ENCODE measurements at places on chromosomes 11 and 22.
A peak's percentile ranks its signal among the peaks of the same experiment; 100 is the strongest.

DNA sequence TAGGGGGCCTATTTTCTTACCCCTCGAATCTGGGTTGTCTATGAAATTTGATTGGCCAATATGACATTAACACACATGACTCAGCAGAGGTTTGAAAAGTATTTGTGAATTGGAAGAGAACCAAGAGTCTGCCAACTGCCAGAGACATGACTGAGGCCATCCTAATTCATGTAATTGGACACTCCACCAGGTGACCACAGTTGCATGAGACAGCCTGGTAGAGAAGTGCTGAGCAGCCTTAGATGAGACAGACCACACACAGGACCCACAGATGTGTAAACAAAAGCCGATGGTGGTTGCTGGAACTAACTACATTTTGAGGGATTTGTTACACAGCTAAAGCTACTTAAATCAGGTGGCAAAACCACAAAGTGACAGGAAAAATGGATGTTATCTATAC, 855 bp upstream of the MS4A5 start:
- no peak for DNase-seq

DNA sequence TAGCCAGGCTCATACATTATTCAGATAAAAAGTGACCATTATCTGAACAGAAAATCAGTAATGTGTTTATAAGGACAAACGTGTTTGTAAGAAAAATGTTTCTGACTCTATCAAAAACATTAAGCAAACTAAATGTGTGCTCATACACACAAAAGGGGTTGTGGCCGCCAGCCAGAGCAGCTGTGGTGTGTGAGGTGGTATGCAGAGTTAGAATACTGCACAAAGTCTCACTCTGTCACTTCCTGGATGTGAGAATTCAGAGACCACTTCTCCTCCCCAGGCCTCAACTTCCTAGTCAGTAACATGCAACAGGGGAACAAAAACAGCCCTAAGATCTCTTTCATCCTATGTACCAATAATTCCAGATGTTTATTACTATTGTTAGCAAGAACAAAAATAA, 9.4 kb downstream of the OR5B21 start:
- DNase-seq: no peak

DNA sequence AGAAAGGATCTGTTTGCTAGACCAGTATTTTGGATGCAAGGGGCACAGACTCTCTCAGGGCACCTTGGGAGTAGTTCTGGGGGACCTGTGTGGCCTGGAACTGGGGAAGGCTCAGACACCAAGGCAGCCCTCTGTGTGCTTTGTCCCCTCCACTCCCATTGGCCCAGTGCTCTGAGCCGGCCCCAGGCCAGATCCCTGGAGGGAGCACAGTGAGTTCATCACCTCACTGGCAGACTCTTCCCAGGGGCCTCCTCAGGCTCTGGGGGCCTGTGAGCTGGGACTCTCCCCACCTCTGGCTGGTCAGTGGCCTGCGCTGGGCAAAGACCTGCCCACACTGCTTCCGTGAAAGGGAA, 51.7 kb downstream of the CHRDL2 start:
- DNase-seq: no peak

- peak; percentile 5 for DNase-seq
Observed at GRCh38 chr22:32723643-32724042, 77.9 kb upstream of the TIMP3 start.

DNA sequence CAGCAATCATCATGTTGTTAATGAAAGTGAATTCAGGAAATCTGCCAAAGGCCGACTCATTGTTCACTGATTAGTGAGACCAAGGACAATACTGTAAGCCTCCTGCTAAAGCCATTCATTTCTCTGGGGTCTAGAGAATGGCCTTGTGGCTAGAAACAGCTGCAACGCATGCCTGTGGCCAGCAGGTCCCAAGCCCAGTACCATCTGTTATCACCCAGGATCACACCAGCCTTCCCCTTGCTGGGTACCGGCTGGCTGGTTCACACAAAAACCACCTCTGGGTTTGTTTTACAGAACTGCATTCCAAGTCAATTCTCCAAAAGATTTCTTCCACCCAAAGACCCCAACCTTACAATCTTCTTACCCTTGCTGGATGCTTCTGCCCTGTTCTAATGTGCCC, 1.1 kb downstream of the PLAAT5 start:
- no peak for DNase-seq

GRCh38 chr11:73647459-73648100, 1.2 kb downstream of the PLEKHB1 start:
- peak; percentile 91 for DNase-seq

DNA sequence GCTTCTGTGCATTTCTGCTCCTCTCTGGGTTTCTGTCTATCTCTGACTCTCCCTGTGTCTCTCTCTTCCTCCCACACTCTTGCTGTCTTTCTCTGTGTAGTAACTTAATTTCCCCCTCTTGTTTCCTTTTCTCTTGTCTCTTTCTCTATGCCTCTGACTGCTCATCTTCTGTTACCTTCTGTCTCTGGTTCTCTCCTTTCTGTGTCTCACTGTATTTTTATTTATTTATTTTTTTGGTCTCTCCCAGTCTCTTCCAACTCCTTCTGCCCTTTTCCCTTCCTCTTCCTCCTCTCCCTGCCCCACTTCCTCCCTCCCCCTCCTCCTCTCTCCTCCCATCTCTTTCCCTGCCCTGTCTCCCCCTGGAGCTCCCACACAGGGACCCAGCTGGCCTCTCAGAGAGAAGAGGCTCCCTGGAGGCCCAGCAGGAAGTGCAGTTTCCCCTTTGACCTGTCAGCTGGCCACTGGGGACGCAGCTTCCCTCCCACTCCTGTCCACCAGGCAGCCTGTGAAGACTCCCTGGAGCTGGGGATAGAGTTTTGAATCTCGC, 38.3 kb upstream of the MYH9 start:
- DNase-seq: no peak

DNA sequence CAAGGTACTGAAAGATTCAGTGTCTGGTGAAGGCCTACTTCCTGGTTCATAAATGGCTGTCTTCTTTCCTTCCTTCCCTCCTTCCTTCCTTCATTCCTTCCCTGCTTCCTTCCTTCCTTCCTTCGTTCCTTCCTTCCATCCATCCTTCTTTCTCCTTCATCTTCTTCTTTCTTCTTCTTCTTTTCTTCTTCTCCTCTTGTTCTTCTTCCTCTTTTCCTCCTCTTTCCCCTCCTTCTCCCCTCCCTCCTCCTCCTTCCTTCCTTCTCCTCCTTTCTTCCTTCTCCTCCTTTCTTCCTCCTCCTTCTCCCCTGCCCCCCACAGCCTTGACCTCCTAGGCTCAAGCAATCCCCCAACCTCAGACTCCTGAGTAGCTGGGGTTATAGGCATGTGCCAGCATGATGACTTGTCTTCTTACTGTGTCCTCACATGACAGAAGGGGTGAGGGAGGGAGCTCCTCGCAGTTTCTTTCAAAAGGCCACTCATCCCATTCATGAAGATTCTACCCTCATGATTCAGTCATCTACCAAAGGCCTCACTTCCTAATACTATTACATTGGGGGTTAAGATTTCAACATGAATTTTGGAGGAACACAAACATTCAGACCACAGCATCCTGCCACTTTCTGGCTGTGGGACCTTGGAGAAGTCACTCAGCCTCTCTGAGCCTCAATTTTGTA, 22.6 kb upstream of the CCDC134 start:
- DNase-seq: no peak

GRCh38 chr11:130426223-130426836, 2.1 kb downstream of the ADAMTS8 start:
- no peak for DNase-seq

- DNase-seq: no peak
Observed at GRCh38 chr11:85759915-85760314, 51.0 kb downstream of the SYTL2 start.

DNA sequence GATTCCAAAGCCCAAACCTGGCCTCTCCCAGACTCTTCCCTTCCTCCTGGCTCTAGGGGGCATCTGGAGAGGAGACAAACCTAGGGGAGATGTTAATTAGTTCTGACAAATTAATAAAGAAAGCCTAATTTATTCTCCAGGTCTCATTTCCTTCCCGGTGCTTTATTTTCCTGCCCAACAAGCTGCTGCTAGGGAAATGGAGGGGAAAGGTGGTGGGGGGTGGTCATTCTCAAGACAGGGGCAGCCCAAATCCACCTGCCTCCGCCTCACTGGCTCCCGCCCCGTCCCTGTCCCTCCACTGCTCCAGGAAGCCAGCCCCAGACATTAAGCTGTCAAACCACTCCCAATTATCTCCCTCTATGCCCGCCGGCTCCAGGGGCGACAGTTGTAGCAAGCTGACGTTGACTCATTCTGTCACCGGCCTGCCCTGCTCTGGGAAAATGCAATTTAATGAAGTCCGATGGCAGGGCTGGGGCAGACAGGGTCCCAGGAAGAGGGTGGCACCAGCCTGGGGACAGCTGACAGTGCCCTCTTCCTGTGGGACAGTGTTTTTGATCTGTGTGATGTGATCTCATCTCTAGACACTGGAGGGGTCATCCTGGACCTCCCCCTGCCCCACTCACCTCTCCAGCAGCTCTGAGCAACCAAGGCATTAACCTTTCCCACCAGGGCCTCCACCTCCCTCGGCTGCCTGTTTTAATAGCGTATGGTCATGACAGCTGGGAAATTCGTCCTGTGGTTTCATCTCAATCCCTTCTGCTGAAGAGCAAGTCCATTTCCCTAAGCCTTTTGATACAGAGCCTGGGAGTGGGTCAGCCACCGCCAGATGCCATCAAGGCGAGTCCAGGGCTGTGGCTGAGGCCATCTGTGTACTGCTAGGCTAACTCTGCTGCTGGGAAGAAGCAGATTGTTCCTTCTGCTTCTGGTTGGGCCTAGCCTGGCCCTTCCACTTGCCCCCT, 27.1 kb downstream of the NECTIN1 start:
- DNase-seq: no peak

DNA sequence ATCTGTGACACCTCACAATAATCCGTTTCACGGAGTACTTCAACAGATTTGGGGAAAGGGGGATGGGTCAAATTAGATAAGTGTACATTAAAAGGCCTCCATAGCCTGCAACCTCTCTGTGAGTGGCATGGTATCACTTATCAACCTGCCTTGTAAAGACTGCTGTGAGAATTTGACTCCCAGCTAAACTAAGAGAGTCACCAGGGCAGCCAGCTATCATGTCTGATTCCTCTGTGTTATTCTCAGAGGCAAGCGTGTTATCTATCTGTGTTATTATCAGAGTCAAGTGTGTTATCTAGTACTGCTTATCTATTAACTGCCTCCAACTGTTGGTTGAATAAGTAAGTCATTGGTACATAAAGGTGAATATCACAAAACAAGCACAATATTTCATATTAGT, 4.1 kb upstream of the FAM83F start:
- DNase-seq: no peak
